Sigmoid colon (tissue), 7 donors: ENCODE measurements at places on chromosomes 3 and 15.

DNA sequence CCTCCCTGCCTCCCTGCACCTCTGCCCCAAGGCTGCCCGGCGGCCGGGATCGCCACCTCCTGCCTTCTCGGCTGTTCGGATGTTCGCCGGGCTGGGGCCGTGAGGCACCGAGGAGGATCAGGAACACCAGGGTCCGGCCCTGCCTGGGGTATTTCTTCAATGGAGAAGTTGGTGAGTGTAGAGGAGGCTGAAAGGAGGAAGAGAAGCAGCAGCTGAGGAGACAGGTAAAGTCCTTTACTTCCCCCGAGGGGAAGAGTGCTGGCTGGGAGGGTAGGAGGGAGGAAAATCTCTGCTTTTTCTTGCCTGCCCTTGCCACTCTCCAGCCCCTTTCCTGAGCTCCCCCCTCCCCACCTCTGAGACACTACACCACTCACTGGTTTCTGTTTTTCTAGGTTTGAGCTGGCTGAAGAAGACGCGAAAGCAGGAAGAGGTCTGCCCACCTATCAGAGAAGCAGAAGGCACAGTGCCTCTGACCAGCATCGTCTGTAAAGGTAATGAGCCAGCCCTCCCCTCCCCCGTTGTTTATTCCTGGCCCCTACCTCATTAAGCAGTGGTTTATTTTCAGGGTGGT, 519 bp downstream of the ASB7 start:
- DNase-seq: no peak

DNA sequence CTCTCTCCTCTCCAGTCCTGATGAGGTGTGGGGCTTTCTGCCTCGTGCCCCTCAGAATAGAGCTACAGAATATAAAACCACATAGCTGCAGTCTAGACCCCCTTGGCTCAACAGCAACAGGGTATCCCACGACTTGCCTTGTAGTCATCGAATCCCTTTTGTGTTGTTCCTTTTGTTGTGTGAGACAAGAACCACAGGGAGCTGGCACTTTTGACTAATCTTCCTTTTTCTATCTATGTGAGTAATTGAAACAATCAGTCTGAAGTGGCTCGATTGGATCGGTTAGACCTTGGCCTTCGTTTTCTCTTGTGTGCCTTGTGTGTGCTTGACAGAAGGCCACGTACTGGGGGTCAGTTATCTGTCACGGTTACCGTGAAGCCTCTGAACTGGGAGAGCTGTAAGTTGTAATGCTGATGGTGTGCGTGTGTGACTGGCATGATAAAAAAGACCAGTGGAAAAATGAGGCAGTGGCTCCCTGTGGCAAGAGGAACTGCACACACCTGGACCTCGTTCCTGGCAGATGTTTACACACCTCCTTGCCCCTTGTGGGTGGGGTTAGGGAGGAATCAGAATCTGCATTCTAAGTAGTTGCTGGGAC, 23.2 kb upstream of the IQCF6 start:
- no peak for DNase-seq

DNA sequence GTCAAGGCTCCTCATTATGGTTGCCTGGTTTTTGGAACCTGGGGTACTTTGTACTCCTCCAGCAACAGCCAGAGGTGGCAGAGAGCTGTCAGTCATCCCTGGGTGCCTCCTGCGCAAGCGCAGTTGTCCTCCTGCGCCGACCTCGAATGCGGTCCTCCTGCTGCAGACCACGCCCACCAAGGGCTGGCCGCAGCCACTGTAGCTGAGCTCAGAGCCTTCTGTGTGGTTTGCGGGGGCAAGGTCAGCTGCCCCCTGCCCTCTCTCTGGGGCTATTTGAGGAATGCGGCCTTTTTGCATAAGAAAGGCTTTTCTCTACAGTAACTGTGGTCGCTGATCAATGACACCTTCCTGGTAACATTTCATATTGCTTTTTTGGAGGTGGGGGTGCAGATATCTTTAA, 131.3 kb upstream of the SNRPN start:
- no peak for DNase-seq

DNA sequence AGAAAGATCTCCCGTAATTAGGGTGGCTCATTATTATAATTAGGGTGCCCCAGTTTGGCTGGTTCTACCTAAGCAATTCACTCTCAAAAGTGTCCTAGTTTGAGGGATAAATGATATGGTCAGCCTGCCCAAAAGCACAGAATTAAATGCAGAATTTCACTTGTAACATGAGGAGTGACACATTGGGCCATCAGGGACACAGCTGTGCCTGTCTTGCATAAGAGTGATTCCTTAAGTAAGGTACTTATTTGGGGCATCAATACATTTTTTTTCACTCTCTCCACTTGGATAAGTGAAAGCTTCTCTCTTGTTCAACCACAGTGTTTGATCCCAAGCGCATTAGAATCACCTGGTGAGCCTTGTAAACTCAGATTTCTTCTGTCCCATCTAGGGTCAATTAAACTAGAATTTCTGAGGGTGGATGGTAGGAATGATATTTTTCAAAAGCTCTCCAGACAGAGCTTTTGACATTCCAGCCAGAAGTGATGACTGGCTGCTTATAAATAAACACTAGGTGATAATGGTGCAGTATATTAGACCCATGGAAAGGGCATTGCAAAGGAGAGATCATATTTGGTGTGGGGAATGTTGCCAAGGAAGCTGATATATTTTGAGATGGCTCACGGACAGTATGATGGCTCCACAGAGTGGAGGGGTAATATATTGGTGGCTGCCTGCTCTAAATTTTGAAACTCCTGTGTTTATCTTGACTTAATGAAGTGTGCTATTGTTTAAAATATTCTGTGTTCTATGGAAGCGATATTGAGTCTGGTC, 458.1 kb upstream of the RASGRP1 start:
- no peak for DNase-seq

GRCh38 chr3:117510396-117510795, 800.8 kb downstream of the TUSC7 start:
- DNase-seq: no peak

- DNase-seq: peak; percentile 82
Observed at GRCh38 chr3:72274493-72275330, 489.8 kb upstream of the PROK2 start.

GRCh38 chr3:23923786-23924185, 6.9 kb downstream of the RPL15 start:
- DNase-seq: no peak

DNA sequence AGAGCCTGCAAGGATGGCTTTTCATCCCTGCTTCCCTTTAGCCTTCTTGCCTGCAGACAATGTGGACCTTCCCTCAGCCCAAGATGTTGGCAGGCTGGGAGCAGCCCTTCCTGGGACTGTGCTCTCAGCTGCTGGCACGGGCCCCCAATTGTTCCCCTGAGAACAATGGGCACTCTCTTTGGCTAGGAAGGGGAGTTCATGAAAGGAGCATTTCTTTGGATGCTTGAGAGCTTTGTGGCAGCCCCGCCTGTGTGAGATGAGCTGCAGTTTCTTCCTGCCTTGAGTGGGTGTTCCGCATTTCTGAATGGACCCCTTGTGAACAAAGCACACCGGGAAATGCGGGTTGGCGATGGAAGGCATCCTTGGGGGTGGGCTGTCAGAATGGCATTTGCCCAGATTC, 35.0 kb upstream of the BSN start:
- DNase-seq: no peak

GRCh38 chr15:40343512-40343911, 2.8 kb upstream of the CCDC9B start:
- no peak for DNase-seq

DNA sequence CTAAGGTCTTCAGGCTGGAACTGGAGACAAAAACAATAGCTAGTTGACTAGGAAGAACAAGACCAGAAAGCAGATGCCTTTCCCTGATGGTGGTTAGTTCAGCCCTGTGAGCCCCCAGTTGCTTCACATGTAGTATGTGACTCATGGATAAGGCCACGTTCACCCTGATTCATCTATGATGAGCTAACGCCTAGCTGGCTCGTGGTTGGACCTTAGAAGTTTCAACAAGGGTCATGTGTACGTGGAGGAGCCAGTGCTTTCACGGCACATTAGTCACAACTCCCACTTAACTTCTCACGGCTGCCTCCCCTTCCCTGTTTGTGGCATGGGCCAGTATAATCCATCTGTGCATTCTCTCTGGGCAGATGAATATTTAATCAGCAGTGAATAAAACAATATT, 20.6 kb downstream of the COL8A1 start:
- DNase-seq: peak; percentile 84

GRCh38 chr3:196662033-196662432, 22.5 kb downstream of the NRROS start:
- no peak for DNase-seq

DNA sequence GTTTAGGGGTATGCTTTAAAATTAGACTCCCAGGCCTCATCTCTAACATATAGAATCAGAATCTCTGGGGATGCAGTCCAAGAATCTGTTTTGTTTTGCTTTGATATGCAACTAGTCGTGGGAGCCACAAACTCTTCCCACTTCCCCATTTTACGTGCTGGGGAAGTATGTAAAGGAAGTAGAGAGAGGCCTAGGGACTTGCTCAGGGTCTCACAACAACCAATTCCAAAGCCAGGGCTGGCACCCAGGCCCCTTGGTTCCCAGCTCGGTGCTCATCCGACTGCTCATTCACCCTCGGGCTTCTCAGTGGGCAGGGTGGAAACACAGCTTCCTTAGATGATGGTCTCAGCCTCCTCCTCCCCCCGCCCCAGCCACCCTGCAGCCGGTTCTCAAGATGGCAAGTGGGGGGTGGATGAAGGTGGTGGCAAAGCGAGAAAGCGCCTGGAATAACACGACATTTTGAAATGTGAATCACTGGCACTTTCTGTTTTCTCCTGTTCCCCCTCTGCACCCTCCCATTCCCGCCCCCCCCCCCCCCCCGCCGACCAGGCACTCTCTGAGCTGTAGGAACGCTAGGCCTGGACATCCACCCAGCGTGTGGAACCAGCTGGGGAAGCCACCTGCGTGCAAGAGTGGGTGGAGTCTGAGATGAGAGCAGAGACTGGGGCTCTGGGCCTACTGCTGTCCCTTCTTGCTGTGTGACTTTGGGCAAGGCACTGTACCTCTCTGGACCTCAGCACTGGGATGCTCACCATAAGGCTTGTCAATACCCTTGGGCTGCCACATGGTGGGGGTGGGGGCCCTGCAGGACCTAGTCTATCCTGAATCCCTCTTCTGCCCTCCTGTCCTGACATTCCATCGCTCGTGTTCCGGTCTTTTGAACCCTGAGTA, 214.5 kb downstream of the RPLP1 start:
- no peak for DNase-seq

DNA sequence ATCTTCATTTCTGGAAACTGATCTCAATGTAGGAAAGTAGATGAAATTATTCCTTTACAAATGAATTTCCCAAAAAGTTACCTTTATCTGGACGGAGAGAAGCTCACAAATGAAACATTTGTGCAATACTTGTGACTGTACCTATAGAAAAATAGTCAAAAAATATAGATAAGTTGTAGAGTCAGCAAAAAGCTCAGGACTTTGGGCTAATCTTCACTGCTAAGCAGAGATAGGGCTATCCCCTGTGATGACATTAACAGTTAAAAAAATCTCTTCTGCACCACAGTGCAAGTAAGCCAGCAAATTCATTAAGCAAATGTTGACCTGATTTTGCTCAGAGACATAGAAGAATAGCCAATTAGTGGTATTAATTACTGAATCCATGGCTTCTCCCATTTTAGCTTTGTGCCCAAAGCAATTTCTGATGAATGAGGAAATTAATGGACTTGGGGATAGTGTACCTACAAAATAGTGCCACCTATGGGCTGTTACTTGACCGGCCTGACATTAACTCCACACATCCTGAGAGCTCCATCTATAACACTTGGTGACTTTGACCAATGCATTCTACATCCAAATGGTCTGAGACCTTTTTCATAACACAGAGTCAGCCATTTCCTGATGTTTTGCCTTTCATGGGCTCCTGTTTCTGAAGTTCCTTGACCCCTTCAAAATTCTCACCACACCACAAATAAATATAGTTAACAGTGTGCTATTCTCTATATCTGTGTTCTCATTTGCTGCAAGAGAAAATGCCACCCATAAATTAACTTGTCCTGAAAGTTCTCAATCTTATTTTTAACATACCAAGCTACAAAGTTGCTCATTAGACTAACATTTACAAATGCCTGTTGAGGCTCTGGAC, 105.0 kb downstream of the SSR3 start:
- DNase-seq: no peak

DNA sequence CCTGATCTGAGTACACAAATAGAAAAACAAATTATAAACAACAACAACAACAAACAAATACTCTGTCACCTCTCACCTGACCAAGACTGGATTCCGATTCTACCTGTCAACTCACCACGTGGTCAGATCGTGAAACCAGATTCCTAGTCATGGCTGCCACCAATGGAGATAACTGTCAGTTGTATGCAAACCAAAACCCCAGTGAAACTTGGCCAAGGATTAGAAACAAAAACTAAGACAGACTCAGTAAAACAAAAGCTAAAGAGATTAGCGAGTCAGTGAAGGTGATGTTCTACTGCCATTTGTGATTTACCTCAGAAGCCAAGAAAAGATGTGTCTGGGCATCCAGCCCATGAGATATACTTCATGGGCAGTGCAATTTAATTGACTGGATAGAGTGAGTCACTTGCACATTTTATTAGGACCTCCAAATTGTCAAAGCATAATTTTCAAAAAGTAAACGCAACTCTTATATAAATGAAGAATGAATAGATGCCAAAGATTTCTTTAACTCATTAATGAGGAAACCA, 31.1 kb downstream of the PHLDB2 start:
- DNase-seq: no peak

DNA sequence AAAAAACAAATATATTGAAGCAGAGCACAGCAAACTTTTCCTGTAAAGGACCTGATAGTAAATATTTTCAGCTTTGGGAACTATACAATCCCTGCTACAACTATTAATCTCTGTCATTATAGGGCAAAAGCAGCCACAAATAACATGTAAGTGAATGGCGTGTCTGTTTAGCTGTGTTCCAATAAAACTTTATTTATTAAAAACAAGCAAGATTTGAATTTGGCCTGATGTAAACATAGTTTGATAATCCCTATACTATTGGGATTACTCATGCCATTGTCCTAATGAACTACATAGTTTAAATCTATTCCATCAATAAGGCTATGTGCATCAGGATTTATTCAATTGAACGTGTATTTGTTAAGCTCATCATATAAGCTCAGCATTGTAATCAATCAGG, 286.8 kb upstream of the CNTN6 start:
- no peak for DNase-seq

- no peak for DNase-seq
Observed at GRCh38 chr15:63997715-63998442, 48.4 kb downstream of the DAPK2 start.

GRCh38 chr15:66894986-66895780, 170.2 kb upstream of the SMAD3 start:
- DNase-seq: peak; percentile 30

- DNase-seq: no peak
Observed at GRCh38 chr15:48354694-48355303, 23.6 kb downstream of the DUT start.

- no peak for DNase-seq
Observed at GRCh38 chr15:38093931-38094330, 158.7 kb upstream of the SPRED1 start.

DNA sequence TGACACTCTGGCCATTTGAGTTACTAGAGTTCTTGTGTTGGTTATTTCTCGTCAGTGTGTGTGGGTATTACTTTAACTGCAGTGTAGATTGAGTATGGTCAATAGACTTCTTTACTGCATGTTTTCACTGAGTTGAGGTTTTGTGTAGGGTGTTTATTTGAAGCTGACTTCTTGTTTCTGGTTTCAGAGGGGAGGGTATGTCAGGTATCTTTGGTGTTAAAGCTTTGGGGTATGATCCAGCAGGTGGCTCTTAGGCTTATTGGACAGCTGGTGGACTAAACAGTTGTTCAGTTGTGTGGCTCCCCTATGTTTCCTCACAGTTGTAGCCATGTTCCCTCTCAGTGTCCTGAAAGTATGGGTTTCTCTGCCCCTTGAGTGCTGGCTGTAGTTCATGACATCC, 72.0 kb downstream of the AKAP13 start:
- DNase-seq: no peak

GRCh38 chr15:92714077-92714476, 58.5 kb upstream of the FAM174B start:
- no peak for DNase-seq
